ENCODE measurements at places on chromosomes 11 and 22. TPM values are rescaled to one million over a fixed set of nuclear protein-coding genes. Genes with fewer than 3 reads are reported as not detected.

The OR51B2 gene
- total RNA-seq, result not detected

- H3K27ac ChIP-seq, result no peak overlapping the region
- H3K4me3 ChIP-seq, result no peak overlapping the region
- no peaks in the 10 kb centered on the region for H3K27me3 ChIP-seq
- H3K4me1 ChIP-seq, result no peaks in the 10 kb centered on the region
- H3K36me3 ChIP-seq, result no peaks in the 10 kb centered on the region
Observed at GRCh38 chr22:27318516-27318915, 483.0 kb downstream of the MN1 start.

The KRTAP5-11 gene
- total RNA-seq, result not detected

GRCh38 chr11:34343153-34343552 is 14.7 kb downstream of the ABTB2 start:
- H3K4me1 ChIP-seq, result peaks cover 8% of the 10 kb centered on the region
- no peak overlapping the region for H3K4me3 ChIP-seq
- H3K36me3 ChIP-seq, result no peaks in the 10 kb centered on the region
- DNase-seq, result no peak
- H3K27me3 ChIP-seq, result no peaks in the 10 kb centered on the region
- no peak overlapping the region for H3K27ac ChIP-seq

DNA sequence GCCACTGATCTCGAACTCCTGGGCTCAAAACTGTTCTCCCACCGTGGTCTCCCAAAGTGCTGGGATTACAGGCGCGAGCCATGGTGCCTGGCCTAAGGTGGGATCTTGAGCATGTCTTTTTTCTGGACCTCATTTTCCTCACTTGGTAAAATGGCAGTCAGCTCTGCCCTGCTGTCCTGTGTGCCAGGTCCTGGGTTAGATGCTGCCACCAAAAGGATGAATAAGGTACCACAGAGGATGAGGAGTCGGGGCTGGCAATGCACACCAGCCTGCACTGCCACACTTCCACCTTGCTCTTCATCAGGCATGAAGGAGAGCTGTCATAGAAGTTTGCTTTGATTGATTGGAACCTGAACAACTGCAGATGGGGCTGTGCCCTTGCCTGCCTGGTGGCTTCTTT is 32.3 kb downstream of the ACO2 start:
- no peaks in the 10 kb centered on the region for H3K36me3 ChIP-seq
- H3K4me3 ChIP-seq, result no peak overlapping the region
- H3K27ac ChIP-seq, result no peak overlapping the region
- H3K27me3 ChIP-seq, result no peaks in the 10 kb centered on the region
- DNase-seq, result no peak

DNA sequence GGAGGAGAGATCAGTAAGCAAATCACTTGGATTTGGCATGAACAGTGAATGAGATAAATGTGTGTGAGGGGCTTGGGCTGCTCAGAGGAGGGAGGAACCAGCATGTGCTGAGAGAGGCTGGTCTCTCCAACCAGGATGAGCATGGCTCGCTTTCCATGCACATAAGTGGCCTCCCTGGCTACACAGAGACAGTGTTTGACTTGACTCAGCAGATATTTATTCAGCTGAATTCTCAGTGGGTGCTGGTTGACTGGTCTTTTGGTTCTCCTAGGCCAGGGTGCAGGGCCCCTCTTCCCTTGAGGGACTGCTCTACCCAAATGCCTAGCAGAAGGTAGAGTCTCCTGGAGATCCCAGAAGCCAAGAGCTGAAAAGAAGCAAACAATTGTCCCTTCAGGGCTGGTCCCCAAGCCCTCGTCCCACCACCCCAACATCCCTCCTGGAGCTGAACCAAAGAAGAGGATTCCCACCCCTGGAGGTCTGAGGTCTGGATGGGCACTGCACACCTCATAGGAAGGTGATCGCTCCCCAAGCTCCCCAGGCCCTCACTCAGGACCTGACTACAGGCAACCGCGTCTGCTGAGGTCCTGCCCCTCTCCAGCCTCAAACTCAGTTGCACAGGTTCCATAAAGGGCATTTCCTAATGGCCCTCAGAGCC is 3.3 kb upstream of the TRIM29 start:
- no peak overlapping the region for H3K27ac ChIP-seq
- no peak overlapping the region for H3K4me3 ChIP-seq
- no peaks in the 10 kb centered on the region for H3K4me1 ChIP-seq
- no peak for DNase-seq
- H3K27me3 ChIP-seq, result no peaks in the 10 kb centered on the region

DNA sequence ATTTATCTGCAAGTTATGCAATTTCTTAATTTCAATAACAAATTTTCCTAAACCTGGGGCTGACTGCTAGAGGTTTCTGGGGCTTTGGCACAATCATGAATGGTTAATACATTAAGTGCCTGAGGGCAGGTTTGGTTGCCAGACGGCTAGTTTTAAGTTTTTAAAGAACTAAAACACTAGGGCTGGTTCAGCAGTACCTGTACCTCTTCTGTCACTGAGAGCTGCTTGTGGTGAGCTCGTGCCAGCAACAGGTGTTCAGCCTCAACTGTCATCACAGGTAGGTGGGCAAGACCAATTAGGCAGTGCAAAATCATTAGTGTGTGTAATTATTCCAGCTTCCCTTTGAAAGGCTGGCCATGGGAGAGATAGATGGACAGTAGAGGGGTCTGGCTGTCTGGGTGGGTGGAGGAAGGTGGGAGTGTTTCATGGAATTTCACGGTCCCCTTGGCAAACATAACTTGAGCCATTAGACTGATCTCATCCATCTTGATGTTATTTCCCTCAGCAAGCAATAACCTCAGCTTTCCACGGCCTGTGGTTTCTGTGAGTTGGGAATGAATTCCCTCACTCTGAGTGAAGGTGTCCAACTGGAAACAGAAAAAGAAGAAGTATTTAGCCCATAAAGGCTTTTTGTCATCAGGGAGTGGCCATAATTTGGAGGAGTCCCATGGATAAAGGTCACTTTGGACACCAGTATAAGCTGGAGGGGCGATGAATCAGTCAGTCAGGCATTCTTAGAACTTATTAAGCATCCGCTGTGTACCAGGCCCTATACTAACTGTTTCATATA is 114.8 kb downstream of the SNX19 start:
- no peak for DNase-seq
- H3K36me3 ChIP-seq, result no peaks in the 10 kb centered on the region
- H3K27ac ChIP-seq, result no peak overlapping the region
- no peaks in the 10 kb centered on the region for H3K27me3 ChIP-seq
- H3K4me1 ChIP-seq, result no peaks in the 10 kb centered on the region
- no peak overlapping the region for H3K4me3 ChIP-seq
